KBM-7 (cell line): ENCODE measurements at places on chromosomes 4 and X.
A peak's percentile ranks its signal among the peaks of the same experiment; 100 is the strongest.

- DNase-seq = no peak
These were observed 123.6 kb upstream of the LIMCH1 start for GRCh38 chr4:41414412-41414779.

DNA sequence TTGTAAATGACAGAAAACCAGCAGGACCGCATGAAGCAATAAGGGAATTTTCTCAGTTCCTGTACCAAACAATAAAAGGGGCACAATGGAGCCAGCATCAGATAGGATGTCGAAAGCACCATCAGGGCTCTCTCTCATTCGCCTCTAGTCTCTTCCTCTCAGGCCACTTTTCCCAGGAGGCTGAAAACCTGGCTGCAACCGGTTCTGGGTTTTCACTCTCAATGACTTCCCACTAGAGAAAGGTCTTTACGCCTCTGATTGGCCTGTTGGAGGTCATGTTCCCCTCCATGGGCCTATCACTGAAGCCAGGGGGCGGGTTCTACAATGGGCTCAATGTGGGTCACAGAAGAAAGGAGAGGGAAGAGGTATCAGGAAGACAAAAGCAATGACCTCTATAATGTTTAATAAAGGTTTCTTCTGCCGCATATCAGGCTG, 29.3 kb downstream of the ZNF827 start:
- DNase-seq = peak; percentile 41

GRCh38 chr4:11488657-11489452, 60.2 kb upstream of the HS3ST1 start:
- DNase-seq = no peak

DNA sequence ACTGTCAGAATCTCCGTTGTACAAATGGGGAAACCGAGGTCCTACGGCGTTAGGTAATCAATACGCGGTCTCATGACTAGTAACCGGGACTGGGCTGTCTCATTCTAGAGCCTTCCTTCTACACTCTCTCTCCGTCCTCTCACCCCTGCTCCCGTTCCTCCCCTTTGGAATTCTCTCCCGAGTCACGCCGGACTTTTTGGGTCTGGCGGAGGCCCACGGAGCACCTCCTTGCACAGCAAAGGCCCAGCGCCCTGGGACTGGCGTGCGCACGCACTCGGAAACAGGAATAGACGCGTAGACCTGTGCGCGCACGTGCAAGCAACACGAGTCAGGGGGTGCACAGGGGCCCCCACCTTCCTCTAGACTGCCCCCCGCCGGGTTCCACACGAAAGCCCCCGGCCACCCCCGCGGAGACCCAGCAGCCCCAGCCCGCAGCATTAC, 361 bp downstream of the QDPR start:
- DNase-seq = peak; percentile 49
